ENCODE measurements at places on chromosomes 2 and 18.

DNA sequence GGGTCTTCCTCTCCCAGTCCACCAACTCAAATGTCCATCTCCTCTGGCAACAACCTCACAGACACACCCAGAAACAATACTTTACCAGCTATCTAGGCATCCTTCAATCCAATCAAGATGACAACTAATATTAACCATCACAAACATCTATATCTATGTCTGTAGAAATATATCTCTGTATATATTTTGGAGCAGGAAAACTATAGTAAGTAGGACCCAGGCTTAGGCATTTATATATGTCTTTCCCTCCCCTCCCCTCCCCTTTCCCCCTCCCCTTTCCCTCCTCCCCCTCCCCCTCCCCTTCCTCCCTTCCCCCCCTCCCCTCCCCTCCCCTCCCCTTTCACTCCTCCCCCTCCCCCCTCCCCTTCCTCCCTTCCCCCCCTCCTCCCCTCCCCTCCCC, 210.5 kb downstream of the RNF144A start:
- DNase-seq = no peak

DNA sequence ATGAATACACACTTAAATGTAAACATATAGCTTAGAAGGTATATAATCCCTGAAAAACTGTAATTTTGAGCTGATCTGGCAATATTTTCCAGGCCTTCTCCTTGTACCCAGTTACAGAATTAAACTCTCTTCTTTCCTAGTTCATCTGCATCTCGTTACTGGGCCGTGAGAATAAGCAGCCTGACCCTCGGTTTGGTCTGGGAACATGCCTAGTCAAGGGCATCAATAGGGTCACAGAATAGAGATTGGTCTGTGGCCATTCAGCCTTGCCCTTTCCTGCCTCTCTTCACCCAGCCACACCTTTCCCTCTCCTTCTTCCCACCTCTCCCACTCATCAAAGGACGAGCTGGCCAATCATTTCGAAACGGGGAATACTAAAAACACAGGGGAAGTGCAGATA, 27.3 kb downstream of the SULT1C2 start:
- DNase-seq = no peak

DNA sequence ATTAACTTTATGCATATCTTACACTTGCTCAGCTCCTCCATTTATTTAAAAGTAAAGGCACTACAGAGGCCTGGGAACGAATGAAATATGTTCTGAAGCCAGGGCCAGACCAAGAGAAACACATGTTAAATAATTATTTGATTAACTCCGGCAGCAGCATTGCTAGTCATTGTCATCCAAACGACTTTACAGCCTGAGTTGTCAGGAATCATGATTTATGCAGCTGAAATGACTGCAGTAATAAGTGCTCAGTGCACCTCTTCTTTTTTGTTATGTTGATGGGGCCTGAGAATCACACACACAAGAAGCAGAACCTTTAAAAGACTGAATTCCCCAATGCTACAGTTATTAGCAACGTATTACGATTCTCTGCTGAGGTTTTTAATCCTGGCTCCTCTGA, 58.9 kb downstream of the EPHA4 start:
- DNase-seq = no peak

DNA sequence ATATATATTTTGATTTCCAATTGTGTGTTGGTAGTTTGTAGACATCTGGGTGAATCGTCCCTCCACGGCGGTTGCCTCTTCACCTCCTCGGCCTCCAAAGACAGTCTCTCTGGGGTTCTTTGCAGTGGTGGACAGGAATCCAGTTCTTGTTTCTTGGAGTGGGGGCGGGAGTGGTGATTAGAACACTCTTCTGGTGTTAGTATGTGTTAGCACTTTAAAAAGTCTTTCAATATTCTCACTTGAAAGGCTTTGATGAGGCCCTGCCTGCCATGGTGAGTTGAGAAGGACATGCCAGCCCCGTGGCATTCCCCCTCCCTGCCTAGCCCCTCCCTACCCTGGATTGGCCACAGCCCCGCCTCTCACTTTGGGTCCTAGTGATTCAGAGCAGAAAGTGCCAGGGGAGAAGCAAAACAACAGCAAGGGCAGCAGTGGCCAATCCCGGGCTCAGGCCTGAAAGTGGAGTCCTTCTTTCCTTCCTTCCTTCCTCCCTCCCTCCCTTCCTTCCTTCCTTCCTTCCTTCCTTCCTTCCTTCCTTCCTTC, 316.8 kb upstream of the HS6ST1 start:
- no peak for DNase-seq

- no peak for DNase-seq
Measured at GRCh38 chr18:55981712-55982475, 393.9 kb upstream of the TCF4 start.

Measured in activated CD8-positive, alpha-beta memory T cell treated with anti-CD3 and anti-CD28 coated beads for 1 hour (primary cell).